CD4-positive, alpha-beta T cell treated with Interleukin-12 subunit alpha and Interleukin-12 subunit beta, for 1 hour (primary cell): ENCODE measurements at places on chromosomes 2 and 18.

GRCh38 chr18:3266062-3266608, 4.2 kb downstream of the MYL12B start:
- DNase-seq, result no peak

DNA sequence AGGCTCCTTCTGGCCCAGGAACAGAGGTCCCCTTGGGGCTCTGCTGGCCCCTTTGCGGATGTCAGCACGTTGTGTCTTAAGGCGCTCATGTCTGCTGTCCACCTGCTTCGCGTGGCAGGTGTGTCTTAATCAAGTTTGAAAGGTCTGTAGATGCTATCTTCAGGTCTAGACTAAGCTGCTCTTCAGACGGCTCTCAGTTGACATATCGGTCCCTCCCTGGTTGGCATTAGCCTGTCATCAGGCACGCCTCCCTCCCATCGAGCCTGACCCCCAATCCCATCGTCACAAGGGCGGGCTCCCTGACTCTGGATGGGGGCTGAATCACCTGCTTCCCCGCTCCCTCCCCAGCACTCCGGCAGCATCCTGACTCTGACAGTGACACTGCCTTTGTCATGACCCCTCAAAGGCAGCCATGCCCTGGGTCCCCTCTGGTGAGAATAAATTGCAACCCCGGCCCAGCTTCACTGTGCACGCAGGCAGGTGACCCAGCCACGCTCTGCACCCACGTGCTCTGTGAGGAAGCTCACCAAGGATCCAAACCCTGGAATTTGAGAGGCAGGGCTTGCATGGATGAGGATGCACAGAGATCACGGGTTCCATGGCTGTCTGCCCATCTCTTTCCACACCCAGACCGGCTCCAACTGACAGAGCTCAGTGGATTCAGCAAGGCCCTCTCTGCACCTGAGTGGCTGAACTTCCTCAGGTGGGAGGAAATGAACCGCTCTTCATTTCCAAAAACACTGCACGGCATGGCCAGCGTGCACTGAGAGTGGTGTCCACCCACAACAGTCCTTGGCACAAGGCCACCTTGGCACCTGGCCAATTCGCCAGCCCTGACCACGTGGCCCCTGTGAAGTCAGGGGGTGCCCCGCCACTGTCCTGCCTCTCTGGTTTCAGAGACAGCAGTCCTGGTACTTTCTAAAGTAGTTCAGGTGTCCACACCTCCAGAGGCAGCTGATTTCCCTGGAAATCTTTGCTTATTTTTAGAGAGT, 110.2 kb upstream of the GPC1 start:
- no peak for DNase-seq

- no peak for DNase-seq
Measured at GRCh38 chr2:207926133-207926988, 99.0 kb downstream of the PLEKHM3 start.

DNA sequence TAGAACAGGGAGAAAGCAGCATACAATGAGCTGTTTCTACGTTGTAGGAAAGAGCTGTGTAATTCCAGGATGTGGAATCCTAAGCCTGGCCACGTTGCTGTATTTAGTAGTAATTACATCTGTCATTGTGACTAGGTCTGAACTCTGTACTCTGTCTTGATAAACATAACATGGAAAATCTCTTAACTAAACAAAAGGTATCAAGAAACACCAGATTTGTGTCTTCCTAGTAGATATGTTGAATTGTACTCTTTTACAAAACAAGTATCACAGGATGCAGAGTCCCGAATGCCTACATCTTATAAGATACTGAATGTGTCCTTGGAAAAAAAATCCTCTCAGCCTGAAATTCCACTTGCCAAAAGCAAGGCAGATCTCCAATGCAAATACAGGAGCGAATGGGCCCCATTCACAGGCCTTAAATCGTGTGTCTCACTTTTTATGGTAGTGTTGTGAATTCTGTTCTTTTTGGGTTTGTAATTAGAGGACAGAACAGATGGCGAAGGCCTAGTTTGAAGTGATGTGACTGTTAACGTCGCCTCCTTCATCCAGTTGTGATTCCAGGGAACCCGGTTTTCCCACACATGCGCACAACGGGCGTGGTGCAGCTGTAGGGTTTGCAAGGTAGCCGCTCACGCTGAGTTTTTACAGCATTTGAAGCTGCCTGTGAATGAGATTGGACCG, 246.5 kb downstream of the GBX2 start:
- DNase-seq, result no peak

GRCh38 chr18:34978533-34978893, 62.7 kb upstream of the MAPRE2 start:
- no peak for DNase-seq

DNA sequence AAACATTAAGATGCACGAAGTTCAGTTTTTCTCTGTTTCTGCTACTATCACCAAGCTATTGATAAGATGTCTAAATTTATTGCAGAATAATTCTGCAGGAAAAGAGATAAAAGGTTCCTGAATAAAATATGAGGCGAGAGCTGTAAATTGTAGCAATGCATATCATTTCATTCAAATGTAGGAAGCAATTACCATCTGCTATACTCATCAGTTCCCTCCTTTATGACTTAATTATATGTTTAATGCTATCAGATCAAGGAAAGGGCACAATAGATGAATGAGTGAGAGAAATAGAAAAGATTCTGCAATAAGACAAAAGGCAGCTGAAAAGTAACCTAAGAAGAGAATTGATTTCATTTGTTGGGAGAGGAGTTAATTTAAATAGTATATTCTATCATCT, 108.2 kb upstream of the GALNT5 start:
- DNase-seq, result no peak

GRCh38 chr2:74843433-74843832, 9.5 kb downstream of the HK2 start:
- DNase-seq, result no peak

DNA sequence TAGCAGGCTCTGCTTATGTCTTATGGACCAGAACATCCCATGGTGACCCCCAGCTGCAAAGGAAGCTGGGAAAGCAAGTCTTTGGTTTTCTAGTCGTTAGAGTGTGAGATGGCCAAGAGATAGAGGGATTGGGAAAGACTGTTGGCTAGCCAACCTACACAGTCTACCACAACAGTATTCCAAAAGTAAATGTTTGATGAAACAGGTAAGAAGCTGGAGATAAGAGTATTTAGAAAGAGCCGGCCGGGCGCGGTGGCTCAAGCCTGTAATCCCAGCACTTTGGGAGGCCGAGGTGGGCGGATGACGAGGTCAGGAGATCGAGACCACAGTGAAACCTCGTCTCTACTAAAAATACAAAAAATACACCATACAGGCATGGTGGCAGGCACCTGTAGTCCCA, 124.4 kb downstream of the GALNT1 start:
- no peak for DNase-seq

- DNase-seq, result no peak
Measured at GRCh38 chr2:46171411-46171953, 125.7 kb upstream of the EPAS1 start.

DNA sequence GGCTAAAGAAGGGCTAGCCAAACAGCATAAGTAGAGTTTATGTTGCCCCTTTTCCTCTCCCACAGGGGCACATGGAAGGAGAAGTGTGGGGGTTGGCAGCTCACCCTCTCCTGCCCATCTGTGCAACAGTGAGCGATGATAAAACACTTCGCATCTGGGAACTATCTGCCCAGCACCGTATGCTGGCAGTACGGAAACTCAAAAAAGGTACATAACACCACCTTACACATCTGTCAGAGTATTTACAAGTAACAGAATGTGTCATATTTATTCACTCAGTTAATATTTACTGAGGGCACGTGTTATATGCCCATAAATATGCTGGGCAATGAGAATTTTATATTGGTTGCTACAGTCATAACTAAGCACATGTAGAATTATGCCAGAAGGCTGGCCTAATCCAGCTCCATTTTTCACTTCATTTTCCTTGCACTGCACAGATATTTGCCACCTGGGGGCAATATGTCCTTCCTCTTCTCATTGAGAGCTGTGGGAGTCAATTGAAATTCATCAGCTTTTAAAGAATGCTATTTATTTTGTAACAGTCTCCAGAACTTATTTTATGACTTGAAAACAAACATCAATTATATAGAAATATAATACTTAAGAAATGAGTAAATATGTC, 150.6 kb downstream of the RTN4 start:
- peak; percentile 33 for DNase-seq

GRCh38 chr2:100535855-100536254, 26.9 kb upstream of the PDCL3 start:
- DNase-seq, result no peak

DNA sequence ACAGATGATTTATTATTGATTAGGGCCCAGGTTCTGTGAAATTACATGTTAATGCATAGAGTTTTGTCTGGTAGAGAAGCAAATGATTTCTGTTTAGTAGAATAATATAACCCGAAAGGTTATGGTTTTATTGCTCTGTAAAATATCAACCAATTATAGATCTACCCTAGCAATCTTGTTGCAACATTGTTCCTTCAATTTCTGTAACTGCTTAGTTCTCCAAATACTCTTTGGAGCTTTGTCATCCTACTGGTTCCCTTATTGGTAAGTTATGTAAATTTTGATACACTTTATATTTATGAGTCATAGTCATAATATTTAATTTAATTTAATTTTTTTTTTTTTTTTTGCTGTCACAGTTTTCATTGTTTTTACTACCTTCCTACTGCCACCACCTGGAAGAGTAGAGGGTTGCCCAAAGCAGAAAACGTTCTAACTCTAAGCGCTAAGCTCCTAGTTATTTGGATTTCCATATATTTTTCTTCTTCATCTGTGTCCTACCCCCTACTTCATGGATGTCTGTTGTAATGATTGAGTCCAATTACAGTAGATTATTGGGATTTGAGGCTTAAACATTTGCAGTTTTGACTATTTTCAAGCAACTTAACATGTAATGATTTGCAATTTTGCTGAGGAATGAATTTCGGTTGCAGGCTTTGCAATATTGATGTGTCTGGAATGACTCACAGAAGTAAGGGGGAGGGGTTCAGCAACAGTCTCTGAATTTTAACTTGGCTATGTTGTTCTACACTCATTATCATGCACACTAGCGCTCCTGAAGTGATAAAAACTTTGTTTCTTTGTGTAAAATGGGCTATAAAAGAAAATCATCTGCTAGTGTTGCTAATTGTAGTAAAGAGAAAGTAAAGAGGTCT, 51.1 kb downstream of the NABP1 start:
- no peak for DNase-seq

- no peak for DNase-seq
Measured at GRCh38 chr18:31591628-31592027, at the start of gene TTR. TSS of gene TTR (plus strand) at chr18:31591877. CDS start at chr18:31591903, 26 bp downstream.

DNA sequence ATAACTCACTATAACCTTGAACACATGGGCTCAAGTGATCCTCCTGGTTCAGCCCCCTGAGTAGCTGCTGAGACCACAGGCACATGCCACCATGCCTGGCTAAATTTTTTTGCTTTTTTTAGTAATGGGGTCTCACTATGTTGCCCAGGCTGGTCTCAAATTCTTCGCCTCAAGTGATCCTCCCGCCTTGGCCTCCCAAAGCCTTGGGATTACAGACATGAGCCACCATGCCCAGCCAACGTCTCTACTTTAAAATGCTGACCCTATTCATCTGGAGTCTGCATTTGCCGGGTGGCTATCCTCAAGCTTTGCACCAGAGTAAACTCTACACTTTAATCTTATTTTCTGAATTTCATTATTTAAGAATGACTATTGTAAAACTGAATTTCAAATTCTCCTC, 37.6 kb upstream of the RALBP1 start:
- no peak for DNase-seq

GRCh38 chr2:61478086-61478485, 7.2 kb upstream of the USP34 start:
- DNase-seq, result no peak

GRCh38 chr2:127174136-127174535, 46.0 kb downstream of the CYP27C1 start:
- DNase-seq, result no peak

DNA sequence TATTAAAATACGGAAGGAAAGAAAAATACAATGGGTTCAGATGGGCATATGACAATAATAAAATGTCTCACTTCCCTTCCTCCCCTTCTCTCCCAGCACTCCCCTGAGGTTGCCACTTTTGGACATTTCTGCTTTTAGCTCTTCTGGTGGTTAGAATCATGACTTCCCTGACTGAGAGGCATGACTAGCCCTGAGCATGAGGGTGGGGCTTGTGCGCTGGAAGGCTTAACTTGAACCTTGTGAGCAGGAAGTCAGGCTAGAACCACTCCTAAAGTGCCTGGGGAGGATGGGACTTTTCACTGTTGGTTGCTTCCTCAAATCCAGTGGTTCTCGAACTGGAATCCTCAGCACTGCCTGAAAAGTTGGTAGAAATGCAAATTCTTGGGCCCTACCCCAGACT, 19.7 kb upstream of the ARHGAP25 start:
- DNase-seq, result peak; percentile 47

- DNase-seq, result no peak
Measured at GRCh38 chr2:80889009-80889408, 584.5 kb upstream of the LRRTM1 start.

DNA sequence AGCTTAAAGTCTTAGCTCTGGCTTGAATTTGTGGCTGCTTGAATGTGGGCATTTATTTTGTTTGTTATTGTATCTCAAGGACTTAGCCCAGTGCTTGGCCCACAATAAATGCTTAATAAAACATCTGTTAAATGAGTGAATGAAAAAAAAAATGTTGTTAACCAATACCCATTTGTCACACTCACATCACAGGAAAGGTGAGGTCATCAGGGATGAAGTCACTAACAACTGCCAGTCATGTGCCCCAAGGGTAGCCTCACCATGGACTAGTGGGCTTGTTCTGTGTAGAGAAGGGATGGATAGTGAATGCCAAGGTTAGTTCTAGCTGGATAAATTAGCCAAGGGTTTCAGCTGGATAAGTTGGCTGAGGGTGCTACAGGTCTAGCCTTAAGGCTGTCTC, 3.0 kb downstream of the NRBP1 start:
- peak; percentile 46 for DNase-seq

DNA sequence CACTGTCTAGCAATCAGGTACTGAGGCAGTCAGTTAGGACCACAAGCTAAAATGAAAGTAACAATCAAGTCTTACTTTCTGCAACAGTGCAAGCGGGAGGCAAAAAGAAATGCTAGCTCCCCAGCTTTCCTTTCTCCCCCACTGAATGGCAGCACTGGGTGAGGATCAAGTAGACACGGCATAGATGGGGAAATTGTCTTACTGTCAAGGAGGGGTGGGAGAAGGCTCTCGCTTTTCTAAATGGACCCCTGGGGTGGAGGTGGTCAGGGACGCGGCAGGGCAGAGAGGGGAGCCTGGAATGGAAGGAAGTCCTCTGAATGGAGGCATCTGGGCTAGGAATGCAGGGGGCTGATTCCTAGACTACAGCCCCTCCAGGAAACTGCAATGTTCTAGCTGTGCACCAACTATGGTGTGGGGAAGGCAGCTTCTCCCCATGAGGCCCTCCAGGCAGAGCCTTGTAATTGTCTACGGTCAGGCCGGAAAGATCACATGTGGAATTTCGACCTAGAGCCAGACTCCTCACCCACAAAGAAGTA, 24.3 kb downstream of the METTL8 start:
- peak; percentile 16 for DNase-seq

- no peak for DNase-seq
Measured at GRCh38 chr18:30280186-30280585, 762.4 kb downstream of the DSC3 start.

- DNase-seq, result no peak
Measured at GRCh38 chr2:7849531-7849930, 832.3 kb upstream of the ID2 start.

GRCh38 chr2:9282128-9283112, 75.8 kb downstream of the ASAP2 start:
- no peak for DNase-seq
